ENCODE measurements at places on chromosomes 6 and 20.

DNA sequence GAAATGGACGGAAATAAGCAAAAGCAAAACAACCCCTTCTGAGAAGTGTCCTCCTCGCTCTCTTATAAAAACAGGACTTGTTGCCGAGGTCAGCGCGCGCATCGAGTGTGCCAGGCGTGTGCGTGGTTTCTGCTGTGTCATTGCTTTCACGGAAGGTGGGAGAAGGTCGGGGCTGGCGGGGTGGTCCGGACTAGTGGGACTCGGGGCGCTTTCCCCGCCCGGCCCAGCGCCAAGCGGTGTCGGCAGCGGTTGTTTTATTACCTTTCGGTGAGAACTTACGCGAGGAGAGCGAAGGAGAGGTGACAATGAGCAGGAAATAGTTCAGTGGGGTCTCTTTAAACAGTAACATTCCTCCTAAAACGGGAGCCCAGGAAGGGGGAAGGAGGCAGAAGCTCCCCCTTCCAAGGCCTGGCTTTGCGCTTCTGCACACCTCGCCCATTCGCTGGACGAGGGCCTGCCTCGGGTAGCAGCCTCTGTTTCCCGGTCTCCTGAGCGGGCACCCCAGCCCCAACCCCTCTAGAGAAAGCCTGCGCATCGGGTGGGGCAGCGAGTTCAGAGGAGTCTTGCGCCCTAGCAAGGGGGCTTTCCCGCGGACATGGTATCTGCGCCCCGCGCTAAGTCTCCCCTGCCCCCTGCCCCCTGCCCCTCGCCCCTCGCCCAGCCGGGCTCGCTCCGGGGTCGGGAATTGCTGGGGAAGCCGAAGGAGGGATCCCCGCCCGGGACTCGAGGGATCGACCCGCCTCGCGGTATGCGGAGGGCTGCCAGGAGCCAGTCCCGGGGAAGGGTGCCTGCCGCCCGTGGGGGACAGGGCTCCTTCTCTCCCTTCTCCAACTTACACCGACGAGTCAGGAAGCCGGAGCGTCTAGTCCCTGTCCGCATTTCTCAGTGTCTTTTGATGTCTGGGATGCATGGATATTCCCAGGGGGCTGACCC lies 1.2 kb upstream of the TBXT start:
- no peak for DNase-seq

DNA sequence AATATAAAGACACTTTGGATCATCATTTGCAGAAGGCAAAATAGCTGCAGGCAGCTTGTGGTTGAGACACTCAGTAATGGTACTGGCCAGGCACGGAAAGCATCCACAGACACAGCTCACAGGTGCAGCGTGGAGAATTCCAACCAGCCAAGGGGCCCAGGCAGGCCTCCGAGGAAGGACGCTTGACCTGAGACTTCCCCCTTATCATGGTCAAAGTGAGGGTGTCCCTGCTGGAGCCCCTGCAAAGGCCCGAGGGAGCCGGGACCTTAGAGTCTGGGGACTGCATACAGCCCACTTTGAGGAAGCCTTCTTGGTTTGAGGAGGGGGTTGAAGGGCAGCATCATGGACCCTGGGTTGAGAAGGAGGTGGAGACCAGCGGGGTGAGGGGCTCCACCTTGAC lies 15.1 kb upstream of the MYT1 start:
- no peak for DNase-seq

GRCh38 chr6:73367761-73368355 lies 1.8 kb downstream of the OOEP start:
- no peak for DNase-seq

DNA sequence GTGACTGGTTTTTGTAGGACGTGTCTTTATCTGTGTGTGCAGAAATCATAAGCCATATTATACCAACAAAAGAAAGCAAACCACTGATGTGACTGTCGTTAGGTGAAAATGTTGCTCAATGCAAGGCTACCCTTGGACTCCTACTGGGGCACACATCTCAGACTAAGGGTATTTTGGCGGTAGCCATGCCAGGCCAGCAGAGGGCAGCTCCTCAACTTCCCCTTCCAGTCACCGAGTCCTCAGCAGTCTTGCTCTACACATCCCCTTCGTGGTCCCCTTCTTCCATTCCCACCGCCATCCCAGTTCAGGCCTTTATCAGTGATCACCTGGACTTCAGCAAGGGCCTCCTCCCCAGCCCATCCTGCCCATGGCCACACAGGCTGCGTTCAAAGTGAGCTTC lies 113.7 kb upstream of the GGTLC1 start:
- DNase-seq: peak; percentile 3

GRCh38 chr6:29527126-29527525 lies 32.4 kb downstream of the UBD start:
- DNase-seq: no peak

DNA sequence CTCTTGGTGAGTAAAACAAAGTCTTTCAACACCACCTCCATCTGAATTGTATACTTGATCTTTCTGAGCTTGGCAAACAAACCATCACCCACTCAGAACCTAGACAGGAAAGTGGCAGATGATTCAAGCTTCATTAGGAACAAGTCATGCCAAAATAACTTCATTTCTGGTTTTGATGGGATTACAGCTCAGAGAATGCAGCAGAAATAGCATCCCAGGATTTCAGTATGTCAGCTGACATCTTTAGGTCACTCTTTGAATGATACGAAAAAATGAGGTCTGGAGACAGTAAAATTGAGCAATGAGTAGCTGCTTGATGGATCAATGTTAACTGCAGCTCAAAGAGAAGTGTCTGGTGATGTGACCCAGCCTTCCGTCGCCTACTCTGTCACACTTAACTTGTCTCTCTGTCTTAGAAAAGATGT lies 92.4 kb downstream of the GJA10 start:
- DNase-seq: no peak

GRCh38 chr20:20211274-20211987 lies 156.5 kb upstream of the INSM1 start:
- no peak for DNase-seq

GRCh38 chr20:53149890-53150205 lies 177.7 kb downstream of the TSHZ2 start:
- no peak for DNase-seq

DNA sequence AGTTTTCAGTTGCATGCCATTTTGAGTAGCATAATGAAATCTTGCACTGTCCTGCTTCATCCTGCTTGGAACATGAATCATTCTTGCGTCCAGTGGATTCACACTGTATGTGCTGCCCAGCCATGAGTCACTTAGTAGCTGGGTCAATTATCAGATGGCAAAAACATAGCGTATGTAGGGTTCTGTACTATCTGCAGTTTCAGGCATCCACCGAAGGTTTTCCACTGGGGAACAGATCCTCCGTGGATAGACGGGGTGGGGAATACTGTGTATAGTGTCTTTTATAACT lies 61.4 kb downstream of the IL22RA2 start:
- no peak for DNase-seq

- no peak for DNase-seq
Measured at GRCh38 chr20:2578475-2579192, 42.3 kb downstream of the TMC2 start.

GRCh38 chr6:119326291-119327005 lies 23.1 kb downstream of the MAN1A1 start:
- no peak for DNase-seq

GRCh38 chr6:107692351-107692750 lies 131.8 kb downstream of the SCML4 start:
- no peak for DNase-seq

DNA sequence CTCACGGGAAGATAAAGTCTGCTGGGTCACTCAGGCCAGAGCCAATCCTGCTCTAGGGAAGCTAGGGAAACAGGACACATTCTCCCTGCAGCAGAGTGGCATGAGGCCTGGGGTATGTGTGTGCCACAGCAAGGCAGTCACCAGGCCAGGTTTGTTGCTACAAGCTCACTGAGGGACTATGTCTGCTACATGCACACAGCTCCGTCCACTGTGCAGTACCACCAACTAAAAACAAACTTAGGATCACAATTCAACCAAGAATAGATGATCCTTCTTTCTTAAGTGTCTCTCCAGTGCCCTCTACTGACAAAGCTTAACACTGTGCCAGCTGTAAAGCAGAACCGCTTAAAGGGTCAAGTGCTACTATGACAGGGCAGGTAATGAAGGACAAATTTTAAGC lies 192.5 kb downstream of the PTPRK start:
- DNase-seq: no peak

GRCh38 chr6:36118550-36119107 lies 11.7 kb upstream of the MAPK13 start:
- no peak for DNase-seq
